ENCODE measurements at places on chromosomes 4 and X.

DNA sequence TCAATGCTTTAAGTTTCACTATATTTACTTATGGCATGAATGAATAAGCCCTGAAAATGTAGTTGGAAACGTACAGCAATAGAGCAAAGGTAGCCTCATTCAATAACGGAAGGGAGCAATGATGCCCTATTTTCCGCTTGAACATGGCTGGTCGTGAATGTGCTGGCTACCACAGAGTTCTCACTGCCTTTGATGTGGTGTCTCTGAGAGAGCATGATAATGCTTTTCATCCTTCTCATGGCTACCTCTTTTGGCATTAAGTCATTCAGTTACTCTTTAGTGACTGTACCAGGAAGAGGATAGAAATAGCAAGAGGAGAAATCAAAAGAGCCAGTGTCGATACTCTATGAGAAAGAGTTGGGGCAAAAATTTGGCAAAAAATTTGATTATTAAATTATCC, 308.0 kb downstream of the PPP3CA start:
- no peak for DNase-seq

DNA sequence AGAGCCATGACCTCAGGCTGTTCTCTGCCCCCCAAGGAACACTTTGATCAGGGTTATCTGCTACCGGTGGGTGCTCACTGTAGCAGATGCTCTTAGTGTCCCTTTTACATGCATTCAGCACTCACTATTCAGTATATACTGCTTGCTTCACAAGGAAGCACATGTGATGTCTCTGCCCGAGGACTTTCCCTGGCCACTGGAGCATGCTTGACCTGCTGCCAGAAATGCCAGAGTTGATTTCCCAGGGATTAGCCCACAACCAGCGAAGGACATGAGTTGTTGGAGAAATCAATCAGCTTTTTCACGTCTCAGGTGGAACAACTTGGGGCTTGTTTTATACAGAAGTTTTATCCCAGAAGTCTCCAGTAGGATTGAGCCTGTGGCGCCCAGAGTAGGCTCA, 51.2 kb upstream of the RPS6KA3 start:
- DNase-seq, result no peak

GRCh38 chr4:142913461-142914030, 67.4 kb upstream of the INPP4B start:
- no peak for DNase-seq

GRCh38 chr4:24799196-24799543, 3.8 kb downstream of the SOD3 start:
- no peak for DNase-seq

- DNase-seq, result no peak
Measured at GRCh38 chrX:19991350-19991718, 473 bp upstream of the BCLAF3 start.

DNA sequence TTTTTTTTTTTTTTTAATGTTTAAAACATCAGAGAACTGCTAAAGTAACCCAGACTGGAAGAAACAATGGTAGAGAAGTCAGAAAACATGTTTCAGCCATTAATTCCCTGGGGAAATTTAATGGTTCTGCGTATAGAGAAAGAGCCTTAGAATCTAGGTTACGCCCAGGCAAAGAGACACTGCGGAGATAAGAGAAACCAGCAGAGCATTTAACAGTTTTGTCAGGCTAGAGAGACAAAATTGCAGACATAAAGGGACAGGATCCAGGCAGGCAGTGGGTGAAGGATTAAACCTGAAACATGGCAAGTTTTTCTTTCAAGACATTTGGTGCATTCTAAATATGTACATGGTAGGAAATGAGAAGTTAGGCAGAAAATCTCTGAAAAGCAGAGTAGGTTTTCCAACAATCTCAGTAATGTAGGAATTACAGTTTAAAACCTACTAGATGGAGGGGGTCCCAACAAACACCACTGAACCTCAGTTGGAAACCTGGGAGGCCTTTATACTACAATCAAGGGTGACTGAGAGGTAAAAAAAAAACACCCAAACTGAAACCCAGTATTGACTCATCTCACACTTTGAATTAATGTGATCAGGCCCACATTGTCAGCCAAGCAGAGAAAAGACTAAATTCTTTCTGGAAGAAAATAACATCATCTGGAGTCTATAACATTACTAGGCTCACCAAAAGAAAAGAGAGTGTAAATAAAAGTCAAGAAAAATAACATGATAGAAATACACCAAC, 254.2 kb upstream of the NWD2 start:
- no peak for DNase-seq

- peak; percentile 6 for DNase-seq
Measured at GRCh38 chr4:70992391-70992881, 1.0 kb upstream of the DCK start.

- no peak for DNase-seq
Measured at GRCh38 chrX:41009850-41010846, 75.1 kb upstream of the USP9X start.

DNA sequence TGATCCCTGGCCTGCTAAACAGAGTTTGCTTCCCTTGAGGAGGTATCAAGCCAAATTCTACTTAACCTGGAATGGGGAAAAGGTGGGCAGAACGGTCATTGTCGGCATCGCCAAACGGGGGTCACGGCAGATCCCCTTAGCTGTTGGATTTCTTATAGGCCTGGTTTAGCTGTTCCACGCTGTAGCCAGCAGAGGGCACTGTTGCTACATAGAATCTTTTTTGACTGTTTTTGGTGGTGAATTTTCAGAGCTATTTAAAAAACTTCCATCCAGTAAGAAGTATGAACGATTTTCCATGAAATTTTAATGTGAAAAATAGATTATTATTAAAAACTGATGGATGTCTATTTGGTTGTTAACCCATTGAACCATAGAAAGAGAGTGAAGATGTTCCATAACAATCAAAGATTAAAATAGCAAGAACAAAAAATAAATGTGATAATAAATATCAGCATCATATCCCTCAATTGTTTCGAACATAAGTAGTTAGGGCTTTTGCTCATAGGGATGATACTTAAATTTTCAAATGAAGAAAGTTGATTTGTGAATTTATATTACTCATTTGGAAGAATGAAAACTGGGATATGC, 56.6 kb downstream of the LINC00632 start:
- DNase-seq, result peak; percentile 0

DNA sequence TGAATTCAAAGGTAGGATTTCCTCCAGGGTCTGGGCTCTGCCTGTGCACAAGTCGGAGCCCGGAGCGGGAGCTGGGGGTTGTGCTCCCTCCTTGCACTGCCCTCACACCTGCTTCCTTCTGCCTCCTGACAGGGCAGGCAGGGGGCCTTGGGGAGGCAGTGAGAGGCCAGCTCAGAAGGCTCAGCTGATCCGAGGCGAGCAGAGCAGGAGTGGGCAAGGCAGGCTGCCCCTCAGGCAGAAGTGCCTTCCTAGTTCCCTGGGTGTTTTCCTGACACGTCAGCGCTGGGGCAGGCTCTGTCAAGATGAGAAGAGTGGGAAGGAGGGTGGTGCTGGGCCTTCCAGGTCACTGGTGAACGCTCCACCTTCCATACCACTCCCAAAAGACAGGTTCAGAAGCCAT, 5.5 kb upstream of the IRAK1 start:
- DNase-seq, result no peak

DNA sequence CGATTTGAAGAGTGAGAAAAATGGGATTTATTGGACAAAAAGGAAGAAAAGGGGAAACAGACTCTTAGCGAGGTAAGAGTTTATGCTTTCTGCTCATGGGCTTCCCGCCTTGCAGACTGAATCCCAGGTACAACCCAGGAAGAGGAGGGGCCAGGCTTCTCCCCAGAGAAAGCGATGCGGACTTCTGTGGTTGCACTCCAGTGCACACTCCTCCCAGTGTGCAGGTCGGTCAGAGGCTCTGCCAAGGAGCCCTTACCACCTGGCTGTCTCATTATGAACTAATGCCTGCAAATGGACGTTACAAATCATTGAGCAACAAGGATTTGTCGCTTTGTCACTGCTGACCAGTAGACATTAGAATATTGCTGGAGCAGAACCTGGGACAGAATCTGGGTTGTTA, 39.9 kb upstream of the GLRA2 start:
- DNase-seq, result no peak

GRCh38 chrX:125093852-125094251, 225.8 kb upstream of the TEX13C start:
- DNase-seq, result no peak

- no peak for DNase-seq
Measured at GRCh38 chr4:98639108-98639507, 19.3 kb downstream of the TSPAN5 start.

GRCh38 chr4:70902577-70903290, 565 bp downstream of the MOB1B start:
- DNase-seq, result no peak

DNA sequence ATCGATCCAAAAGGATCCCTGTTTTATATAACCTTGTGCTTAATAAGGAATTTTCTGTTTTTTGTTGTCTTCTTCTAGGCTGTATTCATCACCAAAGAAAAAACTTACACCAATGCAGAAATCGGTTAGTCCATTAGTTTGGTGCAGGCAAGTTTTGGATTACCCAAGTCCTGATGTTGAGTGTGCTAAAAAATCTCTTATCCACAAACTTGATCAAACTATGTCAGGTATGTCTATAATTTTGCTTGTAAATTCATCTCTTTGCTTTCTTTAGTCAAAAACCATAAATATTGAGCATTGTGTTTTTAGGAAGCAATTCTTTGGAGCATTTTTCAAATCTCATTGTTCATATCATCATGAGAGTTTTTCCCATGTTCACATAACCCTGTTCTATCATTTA, 28.4 kb downstream of the SLAIN2 start:
- DNase-seq, result no peak

DNA sequence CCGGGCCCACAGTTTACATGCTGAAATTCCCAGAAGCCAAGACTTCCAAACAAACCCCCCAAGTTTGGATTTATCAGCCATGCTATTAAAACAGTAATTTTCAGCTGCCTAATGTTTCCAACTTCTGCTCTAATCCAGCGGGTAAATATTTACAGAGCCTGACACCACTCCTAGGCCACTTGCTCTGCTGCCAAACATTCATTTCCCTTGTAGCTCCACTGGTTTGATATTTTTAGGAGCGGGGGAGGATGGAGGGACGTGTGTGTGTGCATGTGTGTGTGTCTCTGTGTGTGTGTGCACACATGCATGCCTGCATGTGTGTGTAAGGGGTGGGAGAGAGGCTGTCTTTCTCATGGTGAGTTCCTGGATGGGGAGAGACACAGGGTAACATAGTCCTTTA, 115.7 kb upstream of the PJA1 start:
- no peak for DNase-seq

- no peak for DNase-seq
Measured at GRCh38 chrX:19805046-19805690, 82.2 kb downstream of the SH3KBP1 start.

DNA sequence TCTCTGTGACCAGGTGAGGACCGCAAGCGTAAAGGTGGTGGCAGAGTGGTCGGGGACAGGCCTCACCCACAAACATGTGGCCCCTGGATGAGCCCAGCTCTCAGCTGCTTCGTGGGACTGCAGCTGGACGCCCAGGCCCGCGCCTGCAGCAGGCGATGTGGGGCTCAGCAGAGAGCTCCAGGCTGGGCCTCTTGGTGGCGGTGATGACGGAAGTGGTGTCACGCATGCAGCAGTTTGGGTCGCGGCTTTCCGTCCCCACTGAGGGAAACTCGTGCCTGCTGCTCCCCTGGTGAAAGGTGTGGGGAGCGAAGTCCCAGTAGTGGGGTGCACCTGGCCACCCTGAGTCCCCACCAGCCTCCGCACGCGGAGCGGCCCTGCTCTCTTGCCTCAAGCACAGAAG, 26.9 kb downstream of the PCGF3 start:
- DNase-seq, result no peak

- no peak for DNase-seq
Measured at GRCh38 chr4:53538756-53539155, 52.5 kb downstream of the LNX1 start.

GRCh38 chrX:14529290-14529989, at the start of gene GLRA2:
TSS of gene GLRA2 (plus strand) at chrX:14529536. CDS start at chrX:14530058, 522 bp downstream.
- DNase-seq, result no peak

DNA sequence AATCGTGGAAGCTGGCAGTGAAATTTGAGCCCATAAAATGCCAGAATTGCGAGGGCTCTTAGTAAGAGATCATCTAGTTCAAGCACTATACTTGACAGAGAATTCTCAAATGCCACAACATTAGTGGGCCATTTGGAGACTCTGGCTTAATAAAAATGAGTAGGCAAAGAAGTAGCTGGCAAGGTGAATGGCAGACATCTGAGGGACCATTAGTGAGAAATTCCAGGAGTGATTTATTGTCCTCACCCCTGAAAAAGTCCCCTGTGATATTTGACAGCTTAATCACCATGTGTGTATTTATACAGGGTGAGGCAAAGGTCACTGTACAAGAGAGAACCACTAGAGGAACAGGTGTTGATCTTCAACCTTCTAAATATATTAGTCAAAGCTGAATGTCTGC, 207.5 kb downstream of the CHRDL1 start:
- DNase-seq, result no peak

- no peak for DNase-seq
Measured at GRCh38 chrX:46712764-46713163, 46.2 kb downstream of the SLC9A7 start.

DNA sequence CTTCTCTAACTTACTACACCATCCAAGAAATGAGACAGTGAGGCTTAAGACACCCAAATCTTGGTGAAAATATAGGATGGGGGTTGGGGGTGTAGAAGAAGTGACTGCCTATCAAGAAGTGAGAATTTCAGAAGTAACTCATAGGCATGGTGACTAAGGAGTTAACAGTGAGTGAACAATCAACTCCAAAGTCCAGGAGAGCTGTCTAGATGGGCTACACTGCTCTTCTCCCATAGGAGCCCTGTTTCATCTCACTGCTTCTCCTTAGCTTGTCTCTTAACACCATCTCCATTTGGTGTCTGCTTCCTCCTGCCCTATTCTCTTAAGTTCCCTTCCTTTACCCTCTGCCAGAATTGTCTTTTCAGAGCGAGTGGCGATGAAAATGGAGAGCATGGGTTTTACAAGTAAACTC, 22.7 kb downstream of the FABP2 start:
- no peak for DNase-seq

DNA sequence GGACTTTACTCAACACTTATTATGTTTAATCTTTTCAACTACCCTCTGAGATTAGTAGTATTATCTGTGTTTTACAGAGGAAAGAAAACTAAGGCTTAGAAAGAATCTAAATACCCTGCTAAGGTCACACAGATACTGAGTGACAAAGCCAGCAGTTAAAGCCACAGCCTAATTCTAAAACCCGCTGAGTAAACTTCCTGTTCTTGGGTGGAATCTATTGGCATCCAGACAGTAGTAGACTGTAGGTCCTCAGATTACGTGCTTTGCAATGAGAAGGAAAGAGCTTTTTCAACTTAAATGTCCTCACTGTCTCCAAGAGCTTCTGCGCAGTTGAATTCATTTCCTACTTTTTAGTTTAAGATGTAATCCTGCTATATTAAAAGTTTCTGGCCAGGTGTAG, 126.0 kb downstream of the TENM3 start:
- DNase-seq, result no peak
